ENCODE measurements at places on chromosomes 6 and 20. TPM values are rescaled to one million over a fixed set of nuclear protein-coding genes. Genes with fewer than 3 reads are reported as not detected.

DNA sequence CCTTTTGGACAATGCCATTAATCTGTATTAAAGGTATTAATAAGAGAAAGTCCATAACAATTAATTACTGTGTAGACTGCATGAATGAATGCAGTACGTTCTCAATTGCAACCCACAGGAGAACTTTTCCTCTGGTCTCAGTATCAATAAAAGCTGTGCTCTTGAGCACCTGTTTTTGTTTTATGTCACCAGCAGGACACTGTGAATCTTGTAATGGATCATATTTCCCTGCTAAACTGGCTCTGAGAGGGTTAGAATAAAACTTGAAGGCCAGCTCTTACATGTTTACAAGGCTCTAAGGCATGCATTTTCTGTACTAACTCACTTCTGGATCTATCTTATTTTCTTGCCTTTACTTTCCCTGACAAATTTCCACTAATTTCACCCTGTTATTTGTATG is 214.3 kb upstream of the PLN start:
- DNase-seq = no peak

DNA sequence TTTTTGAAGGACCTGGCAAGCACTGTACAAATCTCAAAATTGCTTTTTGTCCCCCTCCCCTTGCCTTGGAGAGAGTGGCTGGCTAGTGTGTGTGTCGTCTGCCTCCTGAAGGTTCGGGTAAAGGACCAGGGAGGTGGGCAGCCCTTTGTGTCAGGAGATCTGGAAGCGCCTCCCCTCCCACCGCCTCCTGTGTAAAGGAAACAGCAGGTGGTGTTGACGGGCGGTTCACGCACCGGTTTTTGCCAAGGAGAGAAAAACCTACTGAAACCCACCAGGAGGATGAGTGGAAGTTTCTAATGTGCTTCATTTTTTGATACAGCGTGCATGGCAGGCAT is 1.2 kb downstream of the ENTPD6 start:
- no peak for DNase-seq

DNA sequence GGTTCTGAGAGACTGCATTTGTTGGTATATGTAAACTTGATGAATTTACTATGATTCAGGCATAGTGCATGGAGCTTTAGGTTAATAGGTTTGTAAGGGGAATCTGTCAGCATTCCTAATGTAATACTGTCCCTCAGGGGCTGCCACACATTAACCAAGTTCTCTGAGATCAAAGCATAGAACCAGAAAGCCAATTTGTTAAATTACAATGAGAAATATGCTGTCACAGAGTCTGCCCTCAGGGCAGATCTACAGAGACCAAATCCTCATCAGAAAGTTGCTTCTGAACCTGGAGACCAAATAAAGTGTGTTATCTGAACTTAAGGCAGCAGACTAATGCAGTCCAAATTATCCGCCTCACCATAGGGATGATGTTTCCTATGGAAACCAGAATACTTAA is 250.8 kb upstream of the HTR1E start:
- DNase-seq = no peak

DNA sequence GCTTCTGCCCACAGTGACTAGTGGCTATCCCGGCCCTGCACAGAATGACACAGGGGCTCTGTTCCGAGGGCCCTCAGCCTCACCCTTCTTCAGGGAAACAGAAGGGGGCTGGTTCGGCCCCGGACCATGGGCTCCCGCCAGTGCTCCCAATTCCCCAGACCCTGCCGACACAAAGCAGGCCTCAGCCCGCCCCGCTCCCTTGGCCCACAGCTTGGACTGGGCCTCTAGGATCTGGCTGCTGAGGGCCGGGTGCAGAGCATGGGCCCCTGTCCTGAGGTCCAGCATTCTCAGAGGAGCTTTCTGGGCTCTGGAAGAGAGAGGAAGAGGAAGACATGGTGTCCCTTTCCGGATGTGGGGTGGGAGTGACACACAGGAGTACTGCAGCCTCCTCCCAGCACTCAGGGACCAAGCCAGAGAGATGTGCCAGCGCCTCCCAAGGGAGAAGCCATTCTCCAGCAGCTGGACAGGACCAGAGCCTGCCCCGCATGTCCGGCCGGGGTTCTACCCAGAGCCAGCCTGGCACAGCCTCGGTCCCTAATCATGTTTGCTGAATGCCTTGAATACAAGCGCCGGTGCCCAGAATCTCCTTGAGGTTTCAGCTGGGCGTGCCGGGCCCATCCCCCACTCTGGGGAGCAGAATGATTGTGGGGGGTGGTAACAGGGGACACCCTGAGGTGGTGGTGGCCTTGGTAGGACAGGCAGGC is 23.9 kb downstream of the C20orf203 start:
- DNase-seq = no peak

Gene TMEM14A
- total RNA-seq = 8.8 TPM

- DNase-seq = no peak
Observed at GRCh38 chr6:77455271-77455670, 8.0 kb downstream of the HTR1B start.

DNA sequence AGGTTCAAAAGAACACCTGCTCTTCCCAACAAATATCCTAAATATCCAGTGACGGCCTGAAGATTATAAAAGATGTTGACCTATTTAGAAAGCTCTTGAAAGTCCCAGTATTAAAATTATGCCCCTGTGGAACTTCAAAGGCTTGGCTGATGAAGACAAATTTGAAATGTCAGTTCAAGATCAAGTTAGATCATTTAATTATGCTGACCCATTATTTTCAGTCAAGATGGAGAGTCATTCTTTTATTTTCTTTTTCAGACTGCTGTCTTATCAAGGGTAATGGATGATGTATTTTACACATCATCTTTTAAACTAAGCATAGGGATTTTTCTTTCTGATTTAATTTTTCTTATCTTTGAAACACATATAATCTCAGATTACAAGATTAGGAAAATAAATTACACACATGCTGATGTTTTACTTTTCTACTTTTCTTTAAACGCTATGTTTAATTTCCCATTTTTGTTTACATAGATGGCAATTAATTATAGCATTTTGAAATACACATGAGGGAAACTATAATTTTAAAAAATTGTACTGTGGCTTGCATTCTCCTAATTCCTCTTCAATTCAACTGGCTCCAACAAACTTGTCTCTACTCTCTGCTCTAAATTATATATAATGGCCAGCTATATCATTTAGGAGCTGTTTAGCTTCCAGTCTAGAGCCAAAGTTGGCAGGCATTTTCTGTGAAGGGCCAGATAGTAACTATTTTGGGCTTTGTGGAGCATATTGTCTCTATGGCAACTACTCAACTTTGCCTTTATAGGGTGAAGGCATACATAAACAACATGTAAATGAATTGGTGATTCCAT is 123.7 kb downstream of the RCAN2 start:
- DNase-seq = no peak

Gene DDRGK1
- total RNA-seq = 37.2 TPM

Gene FRK
- total RNA-seq = 8.8 TPM

Gene CST9
- total RNA-seq = not detected

GRCh38 chr6:115583290-115583689 is 477.4 kb downstream of the FRK start:
- no peak for DNase-seq

Gene PPP1R14C
- 123 TPM for total RNA-seq

DNA sequence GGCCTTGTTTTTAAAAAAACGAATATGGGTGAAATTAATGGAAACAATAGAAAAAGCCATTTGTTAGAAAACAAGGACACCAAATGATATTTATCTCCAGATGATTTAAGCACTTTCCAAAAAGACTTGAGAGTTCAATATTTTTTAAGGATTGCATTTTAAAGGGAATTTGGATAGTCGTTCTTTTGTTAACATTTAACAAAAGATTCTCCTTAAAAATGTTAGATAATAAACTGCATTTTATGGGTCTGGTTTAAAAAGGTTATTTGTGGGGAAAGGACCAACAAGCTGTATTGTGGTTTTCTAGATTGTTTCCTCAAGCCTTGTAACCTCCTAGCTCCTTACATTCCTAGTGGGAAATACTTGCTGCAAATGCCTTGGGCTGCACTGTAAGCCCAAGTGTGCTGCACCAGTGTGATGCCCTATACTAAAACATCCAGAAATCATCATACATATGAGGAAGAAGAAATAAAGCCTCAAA is 1.5 kb upstream of the PHIP start:
- DNase-seq = no peak

Gene LRFN2
- total RNA-seq = not detected

Gene SLC12A5
- 1.3 TPM for total RNA-seq

- DNase-seq = no peak
Observed at GRCh38 chr6:111282515-111282914, 195.2 kb downstream of the SLC16A10 start.

- no peak for DNase-seq
Observed at GRCh38 chr6:128672023-128672422, 151.6 kb upstream of the PTPRK start.

Measured in left ventricle myocardium superior (tissue), 1 donor.